ENCODE measurements at places on chromosomes 6 and 20.

DNA sequence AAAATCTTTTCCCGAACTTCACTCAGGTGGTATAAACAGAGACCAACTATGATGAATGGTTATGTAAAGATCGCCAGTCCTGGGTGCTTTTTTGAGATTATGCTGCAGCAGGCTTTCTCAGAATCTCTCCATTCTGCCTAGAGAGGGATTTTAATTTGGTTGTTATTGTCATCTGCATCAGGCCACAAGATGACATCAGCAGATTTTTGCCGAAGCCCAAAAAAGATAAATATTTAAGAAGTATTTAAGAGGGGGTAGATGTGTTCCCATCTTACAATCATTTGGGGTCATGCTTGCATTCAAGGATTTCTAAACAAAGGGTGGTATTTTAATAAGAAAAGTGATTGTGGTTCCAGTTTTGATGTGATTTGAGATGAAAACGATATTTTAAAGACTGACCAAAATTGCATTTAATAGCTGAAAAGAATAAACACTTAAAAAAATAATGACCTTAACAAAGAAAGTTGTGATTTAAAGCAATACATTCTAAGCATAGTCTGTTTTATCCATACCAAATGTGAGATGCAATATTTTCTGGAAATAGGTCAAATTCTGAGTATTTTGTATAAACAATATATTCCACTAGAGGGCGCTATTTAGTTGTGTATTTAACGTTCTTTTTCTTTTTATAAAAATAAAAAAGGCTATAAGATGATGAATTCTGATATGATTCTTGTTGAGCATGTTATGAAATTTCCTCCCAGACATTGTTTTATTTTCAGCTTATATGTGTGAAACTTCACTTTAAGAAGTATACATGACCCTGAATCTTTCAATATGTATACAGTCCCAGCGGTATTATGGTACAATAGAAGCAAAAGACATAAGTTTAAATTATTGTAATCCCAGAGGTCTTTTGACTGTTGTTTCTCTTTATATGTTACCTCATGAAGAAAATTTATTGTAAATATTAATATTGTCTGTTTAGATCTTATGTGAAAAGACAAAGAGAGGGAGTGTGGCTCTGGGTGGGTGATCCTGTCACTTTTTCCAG lies 51.0 kb upstream of the ZFP64 start:
- DNase-seq: peak; percentile 33

DNA sequence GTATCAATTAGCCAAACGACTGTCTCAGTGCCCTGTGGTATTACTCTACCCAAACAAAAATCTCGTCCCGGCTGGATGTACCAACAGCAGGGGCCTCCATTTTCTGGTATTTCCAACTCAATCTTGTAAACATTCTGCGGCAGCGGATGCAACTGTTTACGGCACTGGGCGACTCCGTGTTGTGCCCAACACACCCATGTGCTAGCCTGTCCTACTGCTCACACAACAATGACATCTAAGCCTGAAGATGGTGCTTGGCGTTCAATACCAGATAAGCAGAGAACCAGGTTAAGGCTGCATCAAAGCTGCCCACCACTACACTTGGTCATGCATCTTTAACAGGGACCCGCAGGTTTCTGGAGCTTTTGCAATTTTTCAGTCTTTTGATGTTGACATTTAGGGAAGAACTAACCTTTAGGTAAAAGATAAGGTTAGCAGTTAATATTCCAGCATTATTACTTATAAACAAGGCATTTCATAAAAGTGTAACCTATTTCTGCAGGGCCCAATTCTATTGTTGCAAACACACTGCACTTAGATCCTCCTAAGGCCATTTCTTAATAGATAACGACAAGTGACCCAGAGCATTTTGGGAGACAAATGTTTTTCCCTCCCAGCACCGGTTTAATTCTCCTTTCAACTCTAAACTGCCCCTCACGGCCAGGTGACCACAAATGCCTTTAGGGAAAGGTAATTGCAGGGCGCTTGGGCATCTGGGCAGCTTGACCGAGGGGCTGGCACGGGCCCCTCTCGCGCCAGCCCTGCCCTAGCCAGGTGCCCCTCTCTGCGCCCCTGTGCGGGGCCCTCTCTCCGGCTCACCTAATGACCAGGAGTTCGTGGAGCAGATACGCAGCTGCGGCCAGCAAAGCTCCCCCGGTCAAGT lies 945 bp downstream of the FAXC start:
- DNase-seq: no peak

DNA sequence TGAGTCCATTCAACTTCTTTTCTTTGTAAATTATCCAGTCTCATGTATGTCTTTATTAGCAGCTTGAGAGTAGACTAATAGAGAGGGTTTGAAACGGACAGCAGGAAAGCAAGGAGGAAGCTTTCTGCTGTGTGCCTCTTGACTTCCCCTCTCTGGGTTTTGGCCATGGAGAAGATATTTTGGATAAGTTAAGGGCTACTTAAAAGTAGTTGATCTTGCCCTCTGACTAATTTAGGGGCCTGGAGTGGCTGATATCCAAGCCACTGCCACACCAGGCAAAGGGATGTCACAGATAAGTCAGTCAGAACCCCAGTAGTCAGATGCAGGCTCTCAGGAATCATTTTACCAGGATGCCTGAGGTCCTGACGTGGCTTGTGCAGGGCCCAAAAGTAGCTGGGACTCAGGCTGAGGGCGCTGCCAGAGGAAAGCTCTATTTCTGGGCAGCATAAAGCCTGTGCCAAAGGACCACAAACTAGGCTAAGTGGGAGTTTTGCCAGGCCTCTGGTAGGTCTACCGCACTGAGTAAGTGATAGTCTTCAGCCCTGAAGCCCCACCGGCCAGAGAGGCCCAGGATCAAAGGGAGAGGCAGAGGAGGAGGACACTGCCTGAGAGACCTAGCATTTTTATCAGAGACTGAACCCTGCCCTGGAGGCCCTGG lies 41.6 kb upstream of the IYD start:
- DNase-seq: no peak

- DNase-seq: peak; percentile 94
Observed at GRCh38 chr20:40563296-40563950, 125.6 kb downstream of the MAFB start.

GRCh38 chr6:31401403-31401802 lies 2.0 kb upstream of the MICA start:
- DNase-seq: peak; percentile 72

DNA sequence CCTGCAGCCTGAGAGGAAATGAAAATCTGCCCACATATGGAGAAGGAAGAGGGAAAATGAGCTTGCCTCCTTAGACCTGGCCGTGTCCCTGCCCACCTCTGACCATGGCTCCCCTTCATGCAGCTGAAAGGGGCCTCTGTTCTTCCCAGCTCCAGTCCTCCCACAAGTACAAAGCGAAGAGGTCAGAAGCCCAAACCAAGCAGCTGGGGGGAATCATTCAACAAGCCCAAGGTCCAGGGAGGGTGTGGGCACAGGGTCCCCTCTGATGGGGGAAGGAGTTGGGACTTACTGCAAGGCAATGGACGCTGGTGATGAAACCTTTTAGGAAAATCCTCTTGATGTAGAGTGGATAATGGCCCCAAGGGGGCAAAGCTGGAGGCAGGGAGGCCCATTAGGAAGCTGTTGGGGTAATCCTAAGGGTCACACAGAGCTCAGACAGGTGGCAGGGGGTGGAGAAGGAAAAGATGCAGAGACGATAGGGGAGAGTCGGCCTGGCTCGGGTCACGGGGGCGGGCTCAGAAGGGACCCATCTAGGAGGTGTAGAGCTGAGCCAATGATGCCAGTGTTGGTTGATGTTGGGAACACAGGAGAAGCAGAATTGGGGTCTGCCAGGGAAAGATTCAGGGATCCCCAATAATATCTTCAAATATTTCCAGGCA lies 16.1 kb upstream of the GRM4 start:
- DNase-seq: no peak

GRCh38 chr20:18363708-18364107 lies 75.4 kb downstream of the ZNF133 start:
- no peak for DNase-seq

- DNase-seq: no peak
Observed at GRCh38 chr6:165665384-165665672, 2.3 kb upstream of the PDE10A start.

DNA sequence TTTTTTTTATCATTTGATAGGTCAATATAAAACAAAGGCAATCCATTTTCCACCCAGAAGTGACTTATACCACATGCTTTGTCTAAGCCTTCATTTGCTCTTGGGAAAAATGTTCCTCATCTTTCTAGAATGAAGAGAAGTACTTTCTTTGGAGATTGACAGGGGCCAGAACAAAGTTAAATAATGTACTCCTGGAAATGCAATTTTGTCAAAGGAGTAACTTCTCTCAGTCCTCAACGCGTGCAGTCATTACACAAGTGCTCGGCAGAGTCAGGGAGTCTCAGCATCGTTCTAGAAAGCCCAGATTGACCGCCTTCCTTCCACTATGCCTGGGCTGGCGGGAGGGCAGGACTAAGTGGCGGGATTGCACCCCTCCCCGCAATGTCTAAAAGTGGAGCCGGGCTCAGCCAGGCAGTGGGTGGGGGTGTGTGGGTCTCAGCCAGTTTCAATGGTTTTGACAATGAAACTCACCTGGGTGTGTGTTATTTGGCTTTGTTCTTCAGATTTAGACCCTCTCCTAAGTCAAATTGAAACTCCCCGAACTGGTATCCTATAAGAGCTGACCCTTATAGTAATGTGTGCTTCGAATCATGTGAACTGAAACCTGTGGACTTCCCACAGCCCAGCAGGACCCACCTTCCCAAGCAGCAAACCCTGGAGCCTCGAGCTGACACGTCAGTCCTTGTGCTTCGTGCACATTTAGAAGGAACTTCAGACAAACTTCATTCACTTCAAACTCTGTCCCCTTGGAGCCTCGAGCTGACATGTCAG lies 63.2 kb upstream of the DUSP22 start:
- no peak for DNase-seq

GRCh38 chr20:39227416-39227815 lies 265.3 kb downstream of the DHX35 start:
- DNase-seq: no peak

DNA sequence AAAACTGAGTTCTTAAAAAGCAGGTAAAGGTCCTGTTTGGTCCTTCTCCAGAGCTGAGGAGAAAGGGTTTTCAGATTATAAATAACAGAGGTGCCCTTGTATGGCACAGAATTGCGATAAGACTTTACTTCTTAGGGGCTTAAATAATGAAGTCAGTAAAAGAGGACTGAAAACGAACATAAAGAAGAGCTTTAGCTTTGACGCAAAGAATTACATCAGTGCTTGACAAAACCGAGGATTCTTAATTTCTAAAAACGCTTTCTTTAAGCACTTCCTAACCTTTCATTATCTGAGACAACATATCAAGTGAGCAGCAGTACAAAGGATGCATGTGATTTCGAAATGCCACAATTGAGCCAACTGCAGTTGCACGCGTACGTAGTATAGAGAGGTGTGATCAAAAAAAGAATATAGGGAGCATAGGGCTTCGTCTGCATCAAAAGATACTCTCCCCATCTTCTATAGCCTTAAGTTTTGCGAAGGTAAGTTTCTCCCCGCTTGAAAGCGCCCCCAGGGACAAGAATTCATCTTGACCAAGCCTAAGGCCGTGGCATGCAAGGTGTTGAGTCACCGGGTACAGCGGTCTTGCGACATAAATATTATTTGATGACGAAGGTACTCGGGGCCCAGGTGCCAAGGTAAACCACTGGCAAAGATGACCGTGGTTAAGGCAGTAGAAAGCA lies 778 bp upstream of the LOC128125822 start:
- peak; percentile 81 for DNase-seq
